ENCODE measurements at places on chromosomes 4 and X.

GRCh38 chr4:72974694-72975487, 94.6 kb downstream of the COX18 start:
- no peak for DNase-seq

- DNase-seq: no peak
Measured at GRCh38 chrX:111260451-111260850, 9.8 kb downstream of the CAPN6 start.

DNA sequence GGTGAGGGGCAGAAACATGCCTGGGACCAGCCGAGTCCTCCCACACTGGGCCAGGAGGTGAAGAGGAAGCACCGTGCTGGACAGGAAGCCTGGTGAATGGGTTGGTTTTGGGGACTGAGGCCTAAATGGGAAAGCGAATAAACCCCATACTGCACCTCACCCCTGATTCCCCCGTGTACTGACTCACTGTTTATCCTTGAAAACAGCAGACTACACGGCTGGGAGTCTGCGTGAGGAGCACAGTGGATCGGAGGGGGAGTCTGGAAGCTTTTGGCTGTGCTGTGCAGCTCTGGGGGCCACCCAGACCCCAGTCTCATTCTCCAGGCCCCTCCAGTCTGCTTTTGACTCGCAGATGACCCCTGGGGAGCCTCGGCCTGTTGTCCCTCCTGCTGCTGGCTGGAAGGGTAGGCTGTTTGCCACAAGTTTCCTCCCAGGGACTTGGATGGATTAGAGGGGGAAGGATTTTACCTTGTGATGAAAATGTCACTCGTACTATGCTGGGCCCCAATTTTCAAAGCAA, 90.0 kb downstream of the PSAPL1 start:
- no peak for DNase-seq

- peak; percentile 5 for DNase-seq
Measured at GRCh38 chr4:186067757-186068385, 1.1 kb upstream of the TLR3 start.

- DNase-seq: no peak
Measured at GRCh38 chr4:161403781-161404180, 760.0 kb downstream of the FSTL5 start.

DNA sequence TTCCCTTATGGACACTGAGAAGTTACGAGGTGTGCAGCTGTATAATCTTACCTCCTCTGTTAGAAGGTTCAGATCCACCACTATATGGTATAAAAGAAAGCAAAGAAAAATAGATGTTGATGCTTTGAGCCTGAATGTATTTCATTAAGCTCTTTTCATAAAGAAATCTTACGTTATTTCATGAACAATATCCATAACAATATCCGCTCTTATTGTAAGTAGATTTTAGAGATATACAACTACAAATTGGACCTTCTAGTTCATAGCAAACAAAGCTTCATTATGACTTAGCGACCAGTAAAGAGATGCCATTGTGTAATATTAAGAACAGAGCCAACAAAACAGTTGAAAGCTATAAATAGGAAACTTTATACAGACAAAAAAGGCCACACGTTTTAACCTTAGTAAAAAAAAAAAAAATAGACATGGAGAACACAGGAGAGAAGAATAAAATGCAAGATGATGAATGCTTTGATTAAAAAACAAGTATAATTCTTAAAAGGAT, 203.6 kb downstream of the PDGFC start:
- no peak for DNase-seq

- no peak for DNase-seq
Measured at GRCh38 chr4:98536631-98537030, 121.8 kb downstream of the TSPAN5 start.

DNA sequence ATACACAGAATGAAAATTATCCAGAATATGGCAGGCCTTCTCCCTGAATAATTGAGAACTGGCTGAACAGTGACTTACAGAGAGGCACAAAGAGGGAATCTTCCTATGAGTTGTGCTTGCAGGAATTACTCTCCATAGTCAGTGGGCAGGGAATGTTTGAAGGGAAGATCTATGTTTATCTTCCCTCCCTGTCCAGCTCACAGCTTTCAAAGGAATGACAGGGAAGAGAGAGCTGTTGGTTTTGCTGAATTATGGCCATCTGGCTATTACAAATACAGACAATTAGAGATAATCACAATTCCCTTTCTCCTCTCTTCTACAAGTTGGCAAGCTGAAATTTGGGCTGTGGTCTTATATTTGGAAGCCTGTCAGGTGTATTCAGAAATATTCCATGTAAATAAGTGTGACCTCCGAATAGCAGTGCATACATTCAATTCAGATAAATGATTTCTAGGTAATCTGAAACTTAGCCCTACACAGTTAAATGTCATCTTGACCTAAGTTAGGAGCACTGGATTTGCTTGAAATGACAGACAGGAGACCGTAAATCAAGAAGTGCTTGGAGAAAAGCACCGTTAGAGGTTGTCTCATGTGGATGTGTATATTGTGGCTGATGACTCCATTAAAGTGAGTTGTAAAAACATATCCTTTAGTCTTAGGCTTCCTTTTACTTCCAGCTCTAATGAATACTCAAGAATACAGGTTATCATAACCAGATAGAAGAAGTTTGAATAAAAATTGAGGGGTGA, 136.8 kb downstream of the C4orf33 start:
- DNase-seq: no peak

GRCh38 chr4:134636338-134637051, 434.9 kb upstream of the PABPC4L start:
- no peak for DNase-seq

DNA sequence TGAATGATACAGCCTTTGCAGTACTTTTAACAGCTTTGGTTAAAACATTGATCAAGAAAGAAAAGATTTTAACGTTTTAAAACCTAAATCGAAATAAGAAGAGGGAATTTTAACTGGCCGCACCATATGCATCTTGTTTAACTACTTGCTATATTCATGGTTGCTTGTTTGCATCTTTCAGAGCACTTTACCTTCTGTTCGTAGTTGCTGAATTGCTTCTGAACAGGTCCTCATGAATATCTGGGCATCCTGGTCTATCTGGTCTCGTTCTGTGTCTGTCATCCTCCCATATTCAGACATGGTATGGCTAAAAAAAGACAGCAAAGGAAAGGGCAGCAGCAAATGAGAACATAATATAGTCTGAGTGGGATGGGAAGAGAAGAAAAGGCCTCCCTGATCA, 72.3 kb downstream of the NSG1 start:
- no peak for DNase-seq

DNA sequence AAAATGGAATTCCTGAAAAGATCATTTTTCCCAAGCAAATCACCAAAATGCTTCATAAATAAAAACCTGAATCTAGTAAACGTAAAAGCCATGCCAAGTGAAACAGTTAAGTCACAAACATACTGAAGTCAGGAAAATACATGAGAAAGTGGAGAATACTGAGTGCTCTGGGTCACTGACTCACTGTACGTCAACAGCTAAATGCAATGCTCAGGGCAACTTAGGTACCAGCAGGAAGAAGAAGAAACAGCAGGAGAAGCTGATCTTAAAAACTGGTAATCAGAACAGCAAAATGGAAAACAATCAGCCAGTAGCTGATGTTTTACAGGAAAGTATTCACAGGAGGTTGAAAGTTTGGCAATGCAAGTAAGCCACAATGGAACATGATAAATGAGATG, 252.6 kb upstream of the ETNPPL start:
- DNase-seq: no peak

DNA sequence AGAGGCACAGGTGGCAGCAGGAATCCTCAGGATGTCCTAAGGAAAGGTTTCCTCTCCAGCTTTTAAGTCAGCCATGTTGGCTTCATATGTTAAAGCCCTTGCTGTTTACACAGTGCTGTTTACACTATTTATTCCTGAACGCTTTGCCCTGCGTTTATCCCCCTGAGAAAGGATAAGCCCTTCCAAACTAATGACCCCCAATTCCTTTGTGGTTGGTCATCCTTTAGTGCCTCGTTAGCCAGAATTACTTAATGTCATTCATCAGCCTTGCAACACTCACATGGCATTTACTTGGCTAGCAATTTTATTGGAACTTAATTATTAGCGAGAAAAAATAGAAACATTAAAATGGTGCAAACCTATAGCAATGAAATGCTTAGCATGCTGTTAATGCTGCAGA, 23.8 kb downstream of the VCX2 start:
- no peak for DNase-seq

- DNase-seq: no peak
Measured at GRCh38 chrX:119728487-119728886, 29.9 kb upstream of the SOWAHD start.

- no peak for DNase-seq
Measured at GRCh38 chr4:118784776-118785175, 51.1 kb downstream of the SEC24D start.

DNA sequence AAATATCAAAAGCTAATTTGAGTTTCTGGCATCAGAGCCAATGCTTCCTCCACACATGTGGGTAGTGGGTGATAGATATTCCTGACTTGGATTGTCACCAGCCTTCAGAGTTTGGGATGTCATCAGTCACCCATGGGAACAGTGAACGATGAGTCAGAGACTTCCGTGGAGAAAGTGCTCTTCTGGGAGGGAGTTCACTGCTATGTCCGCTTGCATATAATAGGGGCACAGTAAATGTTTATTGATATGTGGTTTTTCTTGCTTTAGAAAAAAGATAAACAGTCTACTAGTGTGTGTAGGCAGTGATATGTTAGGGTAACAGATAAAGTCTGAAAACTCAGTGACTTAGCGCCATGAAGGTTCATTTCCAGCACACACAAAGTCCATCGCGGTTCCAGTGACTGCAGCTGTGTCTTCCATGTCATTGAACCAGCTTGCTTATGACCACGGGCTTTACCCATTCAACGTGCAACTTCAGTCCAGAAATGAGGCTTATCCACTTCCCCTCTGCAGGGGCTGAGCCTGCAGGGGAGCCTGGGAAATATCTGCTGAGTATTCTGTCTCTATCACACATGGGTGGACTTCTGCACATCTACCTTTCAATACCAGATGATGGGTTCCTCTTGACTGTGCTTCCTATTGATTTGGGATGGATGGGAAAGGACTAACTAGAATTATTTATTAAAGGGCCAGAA, 87.7 kb upstream of the WWC2 start:
- DNase-seq: no peak

DNA sequence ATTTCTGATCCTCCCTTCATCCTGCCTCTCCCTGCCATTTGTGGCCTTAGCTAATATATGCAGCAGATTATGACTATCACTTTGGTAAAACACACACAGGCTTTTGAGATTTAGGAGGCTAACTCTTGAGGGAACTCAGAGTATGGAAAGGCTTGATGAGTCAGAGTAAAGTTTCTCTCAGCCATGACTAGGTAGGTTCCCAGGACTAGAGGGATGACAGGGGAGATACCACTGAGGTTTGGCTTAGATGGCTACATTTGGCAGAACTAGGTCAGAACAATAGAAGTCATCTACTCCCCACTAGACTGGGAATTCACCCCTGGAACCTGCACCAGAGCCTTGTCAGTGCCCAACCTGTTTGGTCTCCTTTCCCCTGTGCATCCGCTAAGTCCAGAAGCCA, 585.7 kb downstream of the TLL1 start:
- DNase-seq: peak; percentile 40
